ENCODE measurements at places on chromosomes 13 and 19.
A peak's percentile ranks its signal among the peaks of the same experiment; 100 is the strongest.

DNA sequence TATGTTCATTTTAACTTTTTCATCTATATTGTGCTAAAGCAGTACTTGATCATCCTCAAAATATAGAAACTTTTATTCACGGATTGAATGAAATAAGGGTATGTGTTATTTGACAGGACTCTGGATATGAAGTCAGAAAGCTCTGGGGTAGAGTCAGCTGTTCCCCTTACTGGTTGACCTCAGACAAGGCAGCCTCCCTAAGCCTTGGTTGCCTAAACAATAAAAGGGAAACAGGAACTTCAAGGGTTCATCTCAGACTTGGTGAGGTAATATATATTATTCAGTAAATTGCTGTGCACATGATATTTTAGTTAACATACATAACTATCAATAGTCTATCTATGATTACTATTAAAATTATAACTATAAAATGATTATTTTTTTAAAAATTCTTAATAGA, 13.6 kb downstream of the POLR1D start:
- DNase-seq = no peak

DNA sequence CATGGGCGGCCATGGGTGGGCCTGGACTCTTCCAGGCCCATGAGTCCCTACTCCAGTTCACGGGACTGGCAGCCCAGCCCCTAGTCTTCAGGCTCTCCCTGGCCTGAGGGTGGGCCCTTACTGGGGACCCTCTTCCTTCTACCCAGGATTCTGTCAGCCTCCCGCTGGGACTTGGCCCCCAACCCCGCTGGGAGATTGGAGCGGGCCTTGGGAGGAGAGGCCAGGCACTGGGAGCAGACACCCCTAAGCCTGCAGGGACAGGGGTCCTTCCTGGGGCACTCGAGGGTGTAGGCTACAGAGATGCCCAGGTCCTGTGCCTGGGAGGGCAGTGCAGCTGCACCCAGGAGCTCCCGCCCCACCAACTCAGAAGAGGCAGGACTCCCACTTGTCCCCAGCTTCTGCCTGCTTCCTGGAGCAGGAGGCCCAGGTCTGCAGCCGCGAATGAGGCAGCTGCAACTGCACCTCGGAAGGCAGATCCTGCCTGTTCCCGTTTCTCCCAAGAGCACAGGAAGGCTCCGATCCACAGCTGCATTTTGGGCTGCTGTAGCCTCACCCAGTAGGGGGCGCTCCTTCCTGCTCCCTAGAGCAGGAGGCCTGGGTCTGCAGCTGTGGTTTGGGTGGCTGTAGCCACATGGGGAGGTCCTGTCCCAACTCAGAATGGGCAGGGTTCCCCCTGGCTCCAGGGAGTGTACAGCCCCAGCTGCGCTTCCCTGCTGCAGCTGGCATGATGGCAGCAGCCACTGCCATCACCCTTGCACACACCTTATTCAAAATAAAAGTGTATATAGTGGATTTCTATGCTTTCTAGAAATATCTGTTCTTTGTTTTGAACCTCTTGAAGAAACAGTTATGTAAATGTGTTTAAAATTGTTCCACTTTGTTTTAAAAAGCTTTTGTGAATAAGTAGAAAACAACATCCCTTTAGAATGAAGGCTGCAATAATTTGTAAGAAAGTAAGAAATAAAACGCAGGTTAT, 46.8 kb downstream of the TEX26 start:
- DNase-seq = peak; percentile 15

GRCh38 chr19:4390567-4391305, 9.6 kb downstream of the SH3GL1 start:
- no peak for DNase-seq

- DNase-seq = no peak
Measured at GRCh38 chr13:59494151-59494550, 669.6 kb downstream of the DIAPH3 start.

DNA sequence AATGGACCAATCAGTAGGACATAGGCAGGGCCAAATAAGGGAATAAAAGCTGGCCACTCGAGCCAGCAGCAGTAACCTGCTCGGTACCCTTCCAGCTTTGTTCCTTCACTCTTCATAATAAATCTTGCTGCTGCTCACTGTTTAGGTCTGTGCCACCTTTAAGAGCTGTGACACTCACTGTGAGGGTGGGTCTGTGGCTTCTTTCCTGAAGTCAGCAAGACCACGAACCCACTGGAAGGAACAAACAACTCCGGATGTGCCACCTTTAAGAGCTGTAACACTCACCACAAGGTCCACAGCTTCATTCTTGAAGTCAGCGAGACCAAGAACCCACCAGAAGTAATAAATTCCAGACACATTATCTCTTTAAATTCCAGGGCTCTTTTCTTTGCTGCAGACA, 1922.3 kb upstream of the PCDH20 start:
- no peak for DNase-seq
